Activated CD8-positive, alpha-beta T cell treated with anti-CD3 and anti-CD28 coated beads, Interleukin-2, amount 10 ng/mL, durations not matched to agents 7 days and 5 days (primary cell): ENCODE measurements at places on chromosomes 5 and 9.

GRCh38 chr9:129435291-129435690 is 185.6 kb downstream of the C9orf50 start:
- H3K4me3 ChIP-seq: no peak overlapping the region
- no peak for DNase-seq
- no peaks in the 10 kb centered on the region for H3K36me3 ChIP-seq
- H3K27me3 ChIP-seq: peaks cover 48% of the 10 kb centered on the region
- H3K27ac ChIP-seq: no peak overlapping the region

GRCh38 chr5:154368041-154368800 is 77.6 kb upstream of the SAP30L start:
- no peak overlapping the region for H3K27ac ChIP-seq
- no peak for DNase-seq
- H3K36me3 ChIP-seq: no peaks in the 10 kb centered on the region
- no peaks in the 10 kb centered on the region for H3K4me1 ChIP-seq
- no peaks in the 10 kb centered on the region for H3K27me3 ChIP-seq

DNA sequence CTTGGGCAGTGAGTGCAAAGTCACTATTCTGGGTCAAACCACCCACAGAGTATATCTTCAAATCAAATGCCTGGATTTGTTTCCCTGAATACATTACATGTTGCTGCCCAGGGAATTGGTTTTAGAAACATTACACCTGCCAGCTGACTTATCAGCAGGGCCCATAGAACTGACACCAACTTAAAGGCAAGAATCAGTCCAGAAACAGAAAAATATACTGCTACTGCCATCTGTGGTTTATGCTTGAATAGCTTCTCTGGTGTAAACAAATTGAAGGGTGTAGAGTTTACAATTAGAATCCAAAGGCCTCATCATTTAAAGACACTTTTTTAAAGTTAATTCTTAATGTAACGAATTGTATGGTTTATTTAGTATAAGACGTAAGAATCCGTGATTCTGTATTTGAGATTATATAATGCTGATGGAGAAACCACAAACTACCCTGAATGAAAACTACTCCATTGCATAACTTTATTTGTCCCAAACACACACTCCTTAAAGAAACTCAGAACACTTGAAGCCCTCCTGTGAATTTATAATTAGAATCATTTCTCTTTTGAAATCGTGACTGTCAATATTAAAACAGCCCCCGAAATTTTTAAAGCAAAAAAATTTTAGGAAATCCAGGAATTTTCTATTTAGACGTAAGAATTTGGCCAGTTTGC is 6.2 kb downstream of the NR6A1 start:
- H3K27me3 ChIP-seq: peaks cover 69% of the 10 kb centered on the region
- H3K4me1 ChIP-seq: peaks cover 8% of the 10 kb centered on the region
- no peaks in the 10 kb centered on the region for H3K36me3 ChIP-seq
- no peak overlapping the region for H3K27ac ChIP-seq

DNA sequence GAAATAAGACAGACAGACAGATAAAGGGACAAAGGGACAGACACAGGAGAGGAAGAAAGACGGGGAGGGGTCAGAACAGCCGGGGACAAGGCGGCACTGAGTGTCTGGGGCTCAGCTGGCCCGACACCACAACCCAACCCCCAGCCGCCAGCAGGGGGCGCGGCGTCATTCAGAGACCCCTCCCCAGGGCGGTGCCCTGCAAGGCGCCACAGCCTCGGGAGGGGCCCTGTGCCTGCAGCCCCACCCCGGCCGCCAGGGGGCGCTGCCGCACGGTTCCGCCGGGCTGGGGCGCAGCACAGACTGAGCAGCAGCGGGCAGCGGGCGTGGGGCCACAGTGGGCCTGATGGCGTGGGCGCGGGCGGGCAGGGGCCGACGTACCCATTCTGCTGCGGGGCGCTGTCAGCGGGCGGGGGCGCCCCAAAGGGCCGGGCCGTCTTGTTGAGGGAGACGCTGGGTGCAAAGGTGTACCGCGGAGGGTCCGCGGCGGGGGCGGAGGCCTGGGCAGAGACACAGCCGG is 5.9 kb downstream of the PDLIM7 start:
- DNase-seq: no peak
- peaks cover 41% of the 10 kb centered on the region for H3K4me1 ChIP-seq
- H3K4me3 ChIP-seq: no peak overlapping the region
- no peaks in the 10 kb centered on the region for H3K27me3 ChIP-seq

DNA sequence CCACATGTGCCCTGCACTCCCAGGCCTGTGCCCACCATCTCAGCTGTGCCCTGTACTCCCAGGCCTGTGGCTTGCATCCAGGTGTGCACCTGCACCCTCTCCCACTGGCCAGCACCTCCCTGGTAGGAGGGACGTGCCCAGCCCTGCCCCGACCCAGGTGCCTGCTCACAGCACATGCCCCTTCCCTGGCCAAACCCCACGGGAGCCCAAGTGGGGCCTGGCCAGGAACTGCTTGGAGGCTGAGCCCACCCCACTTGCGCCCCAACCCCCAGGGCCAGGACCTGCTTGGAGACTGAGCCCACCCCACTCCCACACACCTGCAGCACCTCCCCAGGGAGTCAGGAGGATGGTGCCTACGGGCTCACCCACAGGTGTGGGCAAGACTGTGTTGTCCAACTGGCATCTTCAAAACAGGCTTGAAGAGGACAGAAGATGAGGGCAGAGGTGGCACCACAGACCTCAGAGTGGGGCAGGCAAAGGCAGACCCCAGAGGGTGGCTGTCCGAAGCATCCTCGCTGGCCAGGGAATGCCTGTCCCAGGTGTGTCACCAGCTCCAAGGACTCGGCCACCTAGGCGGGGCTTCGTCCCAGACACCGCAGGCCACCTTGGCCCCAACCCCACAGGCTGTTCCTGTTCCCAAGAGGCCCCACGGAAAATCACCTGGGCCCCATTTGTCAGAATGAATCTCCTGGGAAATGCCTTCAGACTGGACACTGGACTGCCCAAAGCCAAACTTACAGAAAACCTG is 10.8 kb downstream of the ZDHHC11B start:
- no peaks in the 10 kb centered on the region for H3K4me1 ChIP-seq
- no peaks in the 10 kb centered on the region for H3K27me3 ChIP-seq
- DNase-seq: no peak
- no peaks in the 10 kb centered on the region for H3K36me3 ChIP-seq

- H3K36me3 ChIP-seq: no peaks in the 10 kb centered on the region
- H3K4me3 ChIP-seq: no peak overlapping the region
- H3K27me3 ChIP-seq: peaks cover 20% of the 10 kb centered on the region
- H3K27ac ChIP-seq: no peak overlapping the region
- DNase-seq: no peak
Observed at GRCh38 chr9:90059436-90059835, 454.6 kb downstream of the GADD45G start.

GRCh38 chr9:89793124-89793495 is 188.3 kb downstream of the GADD45G start:
- no peak overlapping the region for H3K4me3 ChIP-seq
- DNase-seq: no peak
- no peak overlapping the region for H3K27ac ChIP-seq
- H3K27me3 ChIP-seq: peaks cover 3% of the 10 kb centered on the region

DNA sequence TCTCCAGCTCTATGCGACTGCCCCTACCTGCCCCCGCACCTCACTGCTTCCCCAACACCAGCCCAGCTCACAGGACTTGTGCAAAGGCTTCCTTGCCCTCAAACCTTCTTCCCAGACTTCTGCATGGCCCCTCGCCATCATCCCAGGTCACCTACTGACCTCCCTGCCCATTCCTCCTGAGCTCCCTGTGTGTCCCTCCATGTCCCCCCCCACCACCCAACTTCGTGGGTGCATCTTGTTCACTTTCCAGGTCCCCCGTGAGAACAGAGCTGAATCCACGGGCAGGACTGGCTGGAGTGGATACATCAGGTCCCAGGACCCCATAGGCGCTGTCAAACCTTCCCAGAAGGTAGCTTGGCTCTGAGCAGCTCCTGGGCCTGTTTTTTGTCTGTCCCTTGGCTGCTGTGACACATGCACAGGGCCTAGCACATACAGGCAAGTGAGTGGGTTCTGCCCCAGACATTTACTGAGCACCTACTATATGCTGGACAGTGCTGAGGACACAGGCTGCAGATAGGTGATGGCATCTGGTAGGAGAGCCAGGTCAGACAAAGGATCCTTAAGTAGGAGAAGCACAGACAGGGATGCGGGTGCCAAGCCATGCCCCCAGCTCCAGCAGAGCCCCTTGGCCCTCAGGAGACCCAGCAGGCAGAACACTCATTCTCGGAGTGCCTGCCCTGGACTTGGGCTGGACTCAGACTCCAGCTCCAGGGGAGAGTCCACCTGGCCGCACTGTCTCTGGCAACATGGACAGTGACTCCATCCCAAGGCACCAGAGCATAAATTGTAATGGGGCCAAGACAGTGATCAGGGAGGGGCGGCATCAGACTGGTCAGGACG is 15.0 kb downstream of the NINJ1 start:
- peaks cover 8% of the 10 kb centered on the region for H3K36me3 ChIP-seq
- H3K4me3 ChIP-seq: no peak overlapping the region
- no peaks in the 10 kb centered on the region for H3K27me3 ChIP-seq
- peaks cover 25% of the 10 kb centered on the region for H3K4me1 ChIP-seq
- no peak for DNase-seq

DNA sequence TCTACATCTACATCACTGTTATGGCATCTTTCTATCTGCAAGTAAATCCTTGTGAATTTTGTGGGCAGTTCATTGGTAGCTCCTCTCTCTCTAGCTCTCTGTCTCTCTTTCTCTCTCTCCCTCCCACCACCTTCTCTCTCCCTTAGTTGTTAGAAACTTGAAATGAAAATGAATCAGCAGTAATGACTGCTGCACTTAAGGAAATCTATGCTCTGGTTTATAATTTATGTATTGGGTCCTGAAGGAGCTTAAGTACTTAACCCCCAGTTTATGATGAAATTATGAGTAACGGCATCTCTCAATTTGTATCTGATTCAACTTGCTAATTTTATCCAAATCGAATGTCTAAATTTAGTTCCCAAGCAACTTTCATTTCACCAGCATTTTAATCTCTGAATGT is 52.0 kb upstream of the PTGER4 start:
- no peak for DNase-seq
- peaks cover 27% of the 10 kb centered on the region for H3K4me1 ChIP-seq
- no peak overlapping the region for H3K27ac ChIP-seq

- H3K27ac ChIP-seq: no peak overlapping the region
- no peaks in the 10 kb centered on the region for H3K36me3 ChIP-seq
- DNase-seq: no peak
- no peak overlapping the region for H3K4me3 ChIP-seq
Observed at GRCh38 chr5:123012321-123012720, 24.2 kb downstream of the PPIC start.

DNA sequence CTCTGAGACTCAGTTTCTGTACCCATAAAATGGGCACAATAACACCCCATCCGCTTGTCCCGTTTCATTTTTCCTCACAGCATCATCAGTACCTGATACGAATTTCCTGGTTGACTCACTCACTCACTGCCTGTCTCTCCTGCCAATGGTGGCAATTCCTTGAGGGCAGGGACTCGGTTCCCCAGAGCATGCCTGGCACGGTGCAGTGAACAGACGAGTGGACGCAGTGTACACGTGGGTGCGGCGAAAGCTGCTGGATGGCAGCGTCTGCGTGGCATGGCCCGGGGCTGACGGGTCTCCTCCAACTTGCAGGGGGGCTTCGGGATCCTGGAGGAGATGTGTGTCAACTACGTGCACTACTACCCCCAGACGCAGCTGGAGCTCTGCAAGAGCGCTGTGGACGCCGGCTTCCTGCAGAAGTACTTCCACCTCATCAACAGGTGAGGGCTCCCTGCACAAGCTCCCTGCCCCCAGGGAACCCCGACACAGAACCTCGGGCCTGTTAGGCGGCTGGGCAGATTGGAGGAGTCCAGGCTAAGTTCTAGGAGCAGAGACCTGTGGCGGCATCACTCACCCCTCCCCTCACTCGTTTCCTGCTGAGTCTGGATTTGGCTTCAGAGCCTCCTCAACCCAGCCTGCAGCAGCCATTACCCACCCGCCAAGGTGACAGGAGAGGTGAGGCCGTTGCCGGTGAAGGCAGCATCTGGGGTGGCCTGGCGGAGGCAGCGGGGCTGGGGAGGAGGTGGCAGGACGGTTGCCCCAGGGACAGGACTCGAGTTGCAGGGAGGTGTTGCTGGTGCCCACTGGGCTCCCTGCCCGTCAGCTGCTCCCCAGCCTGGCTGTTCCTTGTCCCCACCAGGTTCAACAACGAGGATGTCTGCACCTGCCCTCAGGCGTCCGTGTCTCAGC is 20.3 kb downstream of the DBH start:
- H3K36me3 ChIP-seq: no peaks in the 10 kb centered on the region
- peaks cover 13% of the 10 kb centered on the region for H3K4me1 ChIP-seq
- H3K27ac ChIP-seq: no peak overlapping the region
- H3K27me3 ChIP-seq: peaks cover 50% of the 10 kb centered on the region
- no peak overlapping the region for H3K4me3 ChIP-seq

GRCh38 chr9:108671176-108671575 is 184.6 kb downstream of the ACTL7B start:
- H3K4me1 ChIP-seq: no peaks in the 10 kb centered on the region
- no peaks in the 10 kb centered on the region for H3K36me3 ChIP-seq
- H3K27me3 ChIP-seq: no peaks in the 10 kb centered on the region
- no peak overlapping the region for H3K4me3 ChIP-seq

GRCh38 chr5:133552925-133553525 is 59.3 kb downstream of the FSTL4 start:
- no peaks in the 10 kb centered on the region for H3K36me3 ChIP-seq
- peaks cover 30% of the 10 kb centered on the region for H3K27me3 ChIP-seq
- H3K27ac ChIP-seq: no peak overlapping the region
- H3K4me3 ChIP-seq: no peak overlapping the region
- peak; percentile 70 for DNase-seq
- H3K4me1 ChIP-seq: no peaks in the 10 kb centered on the region

DNA sequence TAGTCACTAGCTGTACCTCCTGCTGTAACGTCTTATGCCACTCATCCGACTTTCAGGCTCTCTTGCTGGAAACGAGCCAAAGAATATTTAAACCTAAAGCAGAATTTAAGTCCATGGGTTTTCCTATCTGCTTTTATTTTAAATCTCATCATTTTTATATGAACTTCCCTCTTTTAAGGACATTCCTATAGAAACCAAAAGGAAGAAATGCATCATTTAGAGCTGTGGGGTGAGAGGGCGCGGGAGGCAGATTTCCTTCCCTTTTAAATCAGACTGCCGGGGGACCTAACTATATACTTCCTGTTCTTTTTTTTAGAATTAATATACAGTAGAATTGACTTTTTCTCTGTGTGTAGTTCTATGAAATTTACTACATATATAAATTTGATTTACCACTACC is 468.8 kb downstream of the BNC2 start:
- no peak overlapping the region for H3K27ac ChIP-seq
- no peaks in the 10 kb centered on the region for H3K4me1 ChIP-seq
- DNase-seq: no peak
- H3K4me3 ChIP-seq: no peak overlapping the region

GRCh38 chr9:28163619-28164018 is 590.3 kb upstream of the C9orf72 start:
- H3K36me3 ChIP-seq: no peaks in the 10 kb centered on the region
- no peak for DNase-seq
- no peaks in the 10 kb centered on the region for H3K4me1 ChIP-seq
- H3K4me3 ChIP-seq: no peak overlapping the region
- no peaks in the 10 kb centered on the region for H3K27me3 ChIP-seq

DNA sequence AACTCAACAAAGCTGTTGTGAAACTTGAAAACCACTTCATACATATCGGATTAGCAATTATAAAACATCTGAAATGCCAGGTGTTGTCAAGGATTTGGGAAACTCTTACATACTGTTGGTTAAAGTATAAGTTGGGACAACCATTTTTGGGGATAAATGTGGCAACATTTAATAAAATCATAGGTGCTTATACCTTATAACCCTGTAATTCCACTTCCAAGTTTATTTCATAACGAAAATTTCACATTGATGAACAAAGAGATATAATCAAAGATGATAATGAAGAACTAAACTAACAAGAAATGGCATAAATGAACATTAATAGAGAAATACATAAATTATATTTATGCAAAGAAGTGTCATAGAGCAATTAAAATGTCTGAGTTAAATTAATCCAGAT is 54.3 kb downstream of the ANKRD55 start:
- H3K4me1 ChIP-seq: no peaks in the 10 kb centered on the region
- no peak for DNase-seq
- no peak overlapping the region for H3K4me3 ChIP-seq
- peaks cover 15% of the 10 kb centered on the region for H3K27me3 ChIP-seq
